ENCODE measurements at places on chromosomes 1 and 21. TPM values are rescaled to one million over a fixed set of nuclear protein-coding genes. Genes with fewer than 3 reads are reported as not detected.

The ROR1 gene
- 28.5 TPM for total RNA-seq

The SIM2 gene
- total RNA-seq = 1.7 TPM

The FCRL5 gene
- not detected for total RNA-seq

The KPNA6 gene
- total RNA-seq = 51.1 TPM

The TNN gene
- total RNA-seq = 0.06 TPM

The RGS16 gene
- 1.0 TPM for total RNA-seq

The CASQ1 gene
- total RNA-seq = not detected

The CYP4Z1 gene
- total RNA-seq = not detected

The LCE3E gene
- total RNA-seq = not detected

The OR10J1 gene
- not detected for total RNA-seq

The EPB41 gene
- 26.2 TPM for total RNA-seq

The PPFIA4 gene
- total RNA-seq = 0.29 TPM

The MCOLN3 gene
- total RNA-seq = not detected

Data from glomerular endothelial cell (primary cell).